ENCODE measurements at places on chromosomes 6 and 20.

- no peak for DNase-seq
Observed at GRCh38 chr6:37359039-37359438, 5.3 kb downstream of the RNF8 start.

DNA sequence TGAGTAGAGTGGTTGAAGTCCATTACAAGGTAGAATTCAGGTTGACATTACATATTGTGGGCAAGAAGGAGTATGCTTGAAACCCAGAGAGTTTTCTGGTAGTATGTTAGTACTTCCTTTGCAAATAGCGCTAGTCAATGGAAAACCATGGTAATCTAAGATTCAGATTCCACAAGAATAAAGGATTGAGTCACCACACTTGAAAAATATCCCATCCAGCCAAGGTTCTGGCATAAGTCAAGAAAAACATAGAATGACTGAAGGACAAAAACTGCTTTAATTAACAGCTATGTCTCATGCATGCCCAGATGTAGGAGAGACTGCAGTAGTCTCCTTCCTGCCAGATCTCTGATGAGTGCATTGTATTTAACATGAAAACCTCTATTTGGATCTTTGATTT lies 469.8 kb downstream of the BMP2 start:
- no peak for DNase-seq

DNA sequence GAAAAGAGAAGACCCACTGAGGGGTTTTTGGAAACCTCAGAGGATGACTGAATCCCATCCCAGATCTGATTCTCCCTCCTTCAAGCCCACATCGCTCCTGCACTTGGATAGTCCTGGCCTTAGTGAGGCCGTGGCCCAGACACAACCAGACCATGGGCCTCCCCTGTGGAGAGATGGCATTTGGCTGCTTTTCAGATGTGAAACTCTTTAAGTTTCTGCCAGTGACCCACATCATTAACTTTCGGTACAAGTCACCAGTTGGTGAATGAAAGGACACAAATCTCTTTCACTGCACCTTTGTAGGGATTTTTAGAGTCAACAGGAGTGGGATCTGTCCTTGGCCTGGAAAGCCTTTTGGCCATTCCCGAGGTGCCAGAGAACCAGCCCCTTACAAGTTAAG lies 116.6 kb downstream of the SASH1 start:
- DNase-seq: no peak

DNA sequence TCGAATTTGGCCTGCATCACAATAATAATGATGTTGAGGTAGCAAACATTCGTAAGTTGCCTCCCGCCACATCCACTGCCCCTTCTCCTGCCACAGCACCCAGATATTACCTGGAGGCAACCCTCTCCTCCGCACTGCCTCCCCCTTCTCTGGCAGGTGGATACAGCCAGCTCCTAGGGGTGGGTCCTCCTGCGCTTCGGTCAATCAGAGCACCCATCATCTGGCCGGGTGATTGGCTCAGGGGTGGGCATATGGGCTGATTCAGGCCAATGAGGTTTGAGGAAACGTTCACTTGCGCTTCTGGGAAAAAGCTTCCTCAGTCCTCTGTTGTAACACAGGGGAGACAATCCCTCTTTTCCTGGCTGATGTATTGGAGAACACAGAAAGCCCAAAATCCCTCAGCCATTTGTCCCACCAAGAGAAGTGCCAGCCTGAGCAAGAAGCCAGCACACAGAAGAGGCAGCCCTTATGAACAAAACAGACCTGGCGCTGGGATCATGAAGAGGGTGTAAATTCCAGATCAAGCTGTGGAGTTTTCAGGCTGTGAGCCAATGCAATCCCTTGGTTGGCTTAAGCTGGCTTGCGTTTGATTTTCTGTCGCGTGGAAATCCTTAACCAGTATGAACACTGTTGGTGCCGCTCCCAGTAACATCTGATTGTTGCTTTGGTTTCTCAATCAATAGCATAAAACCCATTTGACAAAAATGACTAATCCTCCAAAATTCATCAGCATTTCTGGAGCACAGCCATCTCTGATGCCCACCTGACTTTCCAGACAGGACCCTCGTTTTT lies 82.2 kb downstream of the PRDM1 start:
- DNase-seq: no peak

- no peak for DNase-seq
Observed at GRCh38 chr6:145475794-145476396, 259.4 kb downstream of the EPM2A start.

DNA sequence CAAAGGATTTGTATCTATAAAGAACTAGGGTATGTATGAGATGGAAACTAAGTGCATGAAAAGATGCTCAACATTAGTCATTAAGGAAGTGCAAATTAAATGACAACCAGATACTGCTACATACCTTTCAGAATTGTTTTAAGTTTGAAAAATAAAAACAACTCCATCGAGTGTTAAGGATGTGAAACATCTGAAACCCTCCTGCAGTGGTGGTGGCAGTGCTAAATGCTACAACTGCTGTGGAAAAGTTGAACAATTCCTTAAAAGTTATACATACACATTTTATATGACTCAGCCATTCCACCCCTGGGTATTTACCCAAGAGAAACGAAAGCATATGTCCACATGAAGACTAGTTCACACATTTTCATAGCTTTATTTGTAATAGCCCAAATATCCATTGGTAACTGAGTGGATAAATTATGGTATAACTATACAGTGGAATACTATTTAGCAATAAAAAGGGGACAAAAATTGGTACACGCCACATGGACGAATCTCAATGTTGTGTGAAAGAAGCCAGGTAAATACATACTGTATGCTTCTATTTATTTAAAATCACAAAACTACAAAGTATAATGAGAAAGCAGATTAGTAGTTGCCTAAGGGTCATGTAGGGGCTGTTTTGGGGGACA lies 10.6 kb downstream of the ARMH2 start:
- DNase-seq: no peak

GRCh38 chr6:32108727-32109113 lies 418 bp downstream of the TNXB start:
- DNase-seq: no peak

Data from activated CD4-positive, alpha-beta memory T cell treated with anti-CD3 and anti-CD28 coated beads, Interleukin-2, amount 10 ng/mL, durations not matched to agents 7 days and 5 days (primary cell).